ENCODE measurements at places on chromosomes 16 and 17.

GRCh38 chr17:55666806-55667205, 55.9 kb downstream of the TMEM100 start:
- no peak overlapping the region for H3K4me3 ChIP-seq
- H3K36me3 ChIP-seq: no peaks in the 10 kb centered on the region
- peaks cover 19% of the 10 kb centered on the region for H3K27me3 ChIP-seq
- H3K27ac ChIP-seq: no peak overlapping the region

- no peak overlapping the region for H3K27ac ChIP-seq
- peak overlapping the region; percentile 72 for H3K4me3 ChIP-seq
- DNase-seq: no peak
- peaks cover 64% of the 10 kb centered on the region for H3K27me3 ChIP-seq
- peaks cover 11% of the 10 kb centered on the region for H3K4me1 ChIP-seq
- no peaks in the 10 kb centered on the region for H3K36me3 ChIP-seq
Observed at GRCh38 chr17:7651665-7652387, 1.1 kb downstream of the ATP1B2 start.

DNA sequence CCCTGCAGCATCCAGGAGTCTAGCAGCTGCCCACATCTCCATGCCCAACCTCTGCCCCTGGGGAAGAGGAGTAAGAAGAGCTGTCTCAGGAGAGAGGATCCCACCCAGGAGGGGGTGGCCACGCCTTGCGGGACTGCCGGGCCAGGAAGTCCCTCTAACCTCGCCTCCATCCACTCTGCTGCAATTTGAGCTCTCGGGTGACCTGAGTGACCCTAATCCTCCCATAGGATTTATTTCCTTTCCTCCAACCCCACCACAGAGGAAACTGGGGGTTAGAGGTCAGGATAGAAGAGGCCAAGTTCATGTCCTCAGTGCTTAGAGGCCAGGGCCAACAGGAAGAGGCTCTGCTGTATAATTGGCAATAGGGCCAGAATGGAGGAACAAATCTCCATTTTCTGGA, 22.6 kb upstream of the NGFR start:
- H3K4me3 ChIP-seq: no peak overlapping the region
- no peak overlapping the region for H3K27ac ChIP-seq
- DNase-seq: no peak
- peaks cover 4% of the 10 kb centered on the region for H3K4me1 ChIP-seq

DNA sequence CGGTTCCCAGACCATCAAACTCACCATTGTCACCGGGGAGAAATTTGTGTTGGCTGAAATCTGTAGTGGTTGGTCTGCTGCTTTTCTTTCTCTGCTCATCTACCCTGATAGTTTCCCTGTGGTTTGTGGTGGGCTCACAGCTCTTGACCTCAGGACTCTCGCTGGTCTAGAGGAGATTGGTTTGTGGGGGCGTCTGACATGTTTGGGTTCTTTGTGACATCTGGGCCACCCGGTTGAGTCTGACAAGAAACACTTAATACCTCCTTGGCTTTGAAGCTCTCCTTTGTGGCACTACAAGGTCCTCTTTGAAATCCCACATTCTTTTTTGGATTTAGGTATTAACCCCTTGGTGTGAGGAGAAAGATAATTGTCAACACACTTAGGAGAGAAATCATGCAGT, 662.0 kb downstream of the WWOX start:
- no peaks in the 10 kb centered on the region for H3K36me3 ChIP-seq
- H3K27me3 ChIP-seq: no peaks in the 10 kb centered on the region
- DNase-seq: no peak
- H3K4me3 ChIP-seq: no peak overlapping the region
- H3K27ac ChIP-seq: no peak overlapping the region
- H3K4me1 ChIP-seq: peaks cover 5% of the 10 kb centered on the region

GRCh38 chr17:19705771-19706770, 10.3 kb downstream of the SLC47A2 start:
- no peak overlapping the region for H3K27ac ChIP-seq
- no peaks in the 10 kb centered on the region for H3K27me3 ChIP-seq
- peaks cover 13% of the 10 kb centered on the region for H3K4me1 ChIP-seq
- no peaks in the 10 kb centered on the region for H3K36me3 ChIP-seq

DNA sequence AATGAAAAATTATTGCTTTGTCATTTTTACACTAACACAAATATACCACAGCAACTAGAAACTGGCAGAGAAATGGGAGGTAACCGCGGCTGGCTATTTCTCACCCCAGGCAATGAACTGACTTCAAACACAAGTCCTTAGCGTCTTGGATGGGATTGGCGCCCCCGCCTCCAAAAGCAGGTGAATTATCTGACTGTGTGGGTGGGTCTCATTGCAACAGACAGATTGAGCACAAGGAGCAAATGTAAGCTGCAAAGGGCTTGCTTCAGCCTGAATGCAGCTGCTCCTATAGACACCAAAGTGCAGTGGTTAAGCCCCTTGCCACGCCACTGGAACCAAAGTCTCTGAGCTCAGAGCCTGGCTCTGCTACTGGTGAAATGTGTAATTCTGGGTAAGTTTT, 225.0 kb downstream of the XYLT1 start:
- H3K27me3 ChIP-seq: no peaks in the 10 kb centered on the region
- DNase-seq: no peak
- H3K4me3 ChIP-seq: no peak overlapping the region

- no peaks in the 10 kb centered on the region for H3K36me3 ChIP-seq
- no peak overlapping the region for H3K27ac ChIP-seq
Observed at GRCh38 chr17:67265436-67266019, 20.5 kb upstream of the HELZ start.

DNA sequence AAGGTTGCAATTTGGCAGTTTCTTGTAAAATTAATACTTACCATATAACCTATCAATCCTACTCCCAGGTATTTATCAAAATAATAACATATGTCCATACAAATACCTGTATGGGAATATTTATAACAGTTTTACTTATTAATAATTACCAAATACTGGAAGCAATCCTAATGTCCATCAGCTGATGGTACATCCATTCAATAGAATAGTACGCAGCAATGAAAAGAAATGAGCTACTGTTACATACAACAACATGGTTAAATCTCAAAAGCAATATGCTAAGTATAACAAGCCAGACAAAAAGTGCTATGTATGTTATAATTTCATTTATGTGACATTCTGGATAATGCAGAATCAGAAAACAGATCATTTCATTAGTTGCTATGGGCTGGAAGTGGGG, 1.2 kb downstream of the HYDIN start:
- peaks cover 19% of the 10 kb centered on the region for H3K36me3 ChIP-seq
- no peak for DNase-seq
- H3K4me1 ChIP-seq: peaks cover 8% of the 10 kb centered on the region
- H3K27ac ChIP-seq: no peak overlapping the region
- peak overlapping the region; percentile 92 for H3K4me3 ChIP-seq

GRCh38 chr17:14886200-14886739, 378.9 kb downstream of the PMP22 start:
- no peaks in the 10 kb centered on the region for H3K27me3 ChIP-seq
- H3K4me3 ChIP-seq: no peak overlapping the region
- H3K36me3 ChIP-seq: peaks cover 10% of the 10 kb centered on the region
- no peaks in the 10 kb centered on the region for H3K4me1 ChIP-seq
- DNase-seq: no peak

- H3K4me1 ChIP-seq: peaks cover 2% of the 10 kb centered on the region
- no peaks in the 10 kb centered on the region for H3K27me3 ChIP-seq
- H3K36me3 ChIP-seq: no peaks in the 10 kb centered on the region
Observed at GRCh38 chr17:78962345-78962983, 17.3 kb downstream of the LGALS3BP start.

DNA sequence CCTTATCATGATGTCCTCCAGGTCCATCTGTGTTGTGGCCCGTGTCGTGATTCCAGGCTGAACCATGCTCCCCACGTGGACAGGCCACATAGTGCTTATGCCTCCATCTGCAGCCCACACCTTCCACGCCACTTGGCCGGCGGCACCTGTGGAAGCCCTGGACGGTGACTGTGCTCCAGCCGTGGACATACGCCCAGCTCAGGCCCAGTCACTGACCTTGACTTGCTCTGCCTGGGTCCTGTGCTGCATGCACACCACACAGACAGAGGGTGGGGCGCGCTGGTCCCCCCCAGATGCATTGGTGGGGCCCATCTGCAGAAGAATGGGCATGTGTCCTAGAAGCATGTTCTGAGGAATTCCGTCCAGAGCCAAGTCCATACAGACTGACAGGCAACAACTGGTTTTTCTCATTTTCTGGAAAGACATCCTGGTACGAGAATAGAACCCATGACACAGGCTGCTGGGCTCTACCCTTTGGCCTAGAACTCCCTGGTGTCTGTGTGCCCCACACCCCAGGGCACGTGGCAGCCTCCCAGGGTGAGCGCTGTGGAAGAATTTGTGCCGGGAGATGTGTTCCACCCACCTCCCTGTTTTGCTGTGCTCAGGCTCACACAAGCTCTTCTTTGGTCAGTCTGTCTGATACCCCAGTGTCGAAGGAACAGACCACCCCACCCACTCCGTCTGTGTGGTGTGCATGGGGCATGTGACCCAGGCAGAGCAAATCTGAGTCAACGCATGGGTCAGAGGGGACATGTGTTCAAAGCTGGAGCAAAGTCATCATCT, 39.5 kb downstream of the GPT2 start:
- H3K36me3 ChIP-seq: peaks cover 34% of the 10 kb centered on the region
- H3K27ac ChIP-seq: no peak overlapping the region
- no peaks in the 10 kb centered on the region for H3K27me3 ChIP-seq
- DNase-seq: no peak

- peaks cover 7% of the 10 kb centered on the region for H3K4me1 ChIP-seq
- peak overlapping the region; percentile 71 for H3K4me3 ChIP-seq
- H3K27ac ChIP-seq: peak overlapping the region; percentile 87
Observed at GRCh38 chr17:45052052-45052772, 780 bp upstream of the DCAKD start.

GRCh38 chr16:80366023-80366422, 174.8 kb upstream of the DYNLRB2 start:
- H3K27me3 ChIP-seq: peaks cover 24% of the 10 kb centered on the region
- no peak overlapping the region for H3K27ac ChIP-seq
- H3K36me3 ChIP-seq: no peaks in the 10 kb centered on the region
- DNase-seq: no peak

DNA sequence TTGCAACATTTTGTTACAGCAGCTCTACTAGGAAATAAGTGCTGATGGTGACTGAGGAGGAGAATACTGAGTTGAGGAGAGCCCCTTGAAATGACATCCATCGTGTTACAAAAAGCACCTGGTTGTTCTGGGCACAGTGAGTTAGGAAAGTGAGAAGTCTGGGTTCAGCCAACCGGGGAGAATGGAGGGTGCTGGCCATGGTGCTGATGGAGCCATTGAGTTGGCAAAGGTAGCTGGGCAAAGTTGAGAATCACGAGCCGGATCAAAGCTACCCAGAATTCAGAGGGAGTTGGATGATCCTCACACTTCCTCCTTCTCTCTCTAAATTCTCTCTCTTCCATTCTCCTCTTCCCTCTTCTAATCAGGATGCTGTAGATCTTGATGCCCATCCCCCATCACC, 35.0 kb upstream of the ASIC2 start:
- no peak overlapping the region for H3K4me3 ChIP-seq
- peak; percentile 37 for DNase-seq
- H3K36me3 ChIP-seq: no peaks in the 10 kb centered on the region

DNA sequence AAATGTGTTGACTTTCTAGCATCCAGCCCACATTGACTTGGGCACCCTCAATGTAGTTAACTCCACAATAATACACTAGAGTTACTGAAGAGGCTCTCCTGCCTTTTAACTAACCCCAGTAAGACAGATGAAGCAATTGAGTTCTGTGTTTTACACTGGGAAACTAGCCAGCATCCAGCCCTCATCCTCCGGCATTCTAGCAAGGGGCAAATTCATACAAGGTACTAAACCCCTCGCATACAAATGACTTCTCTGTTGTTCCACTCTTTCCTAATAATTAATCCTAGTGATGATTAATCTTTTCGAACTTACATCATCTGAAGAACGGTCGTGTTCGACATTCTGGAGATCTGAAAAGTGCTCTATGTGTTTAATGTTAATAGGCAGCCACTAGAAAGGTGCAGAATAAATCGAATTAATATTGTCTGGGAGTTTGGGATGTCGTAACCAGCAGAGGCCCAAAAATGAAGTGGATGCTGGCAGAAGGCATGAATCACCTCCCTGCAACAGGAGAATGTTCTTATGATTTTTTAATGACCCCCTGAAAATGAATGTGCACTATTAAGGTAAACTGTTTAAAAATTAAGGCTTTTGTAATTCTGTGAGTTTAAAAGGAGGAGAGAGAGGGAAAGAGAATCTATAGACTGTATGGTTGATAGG, 249.4 kb downstream of the SNX29 start:
- peak overlapping the region; percentile 5 for H3K27ac ChIP-seq
- no peaks in the 10 kb centered on the region for H3K27me3 ChIP-seq
- peaks cover 12% of the 10 kb centered on the region for H3K4me1 ChIP-seq
- no peaks in the 10 kb centered on the region for H3K36me3 ChIP-seq

DNA sequence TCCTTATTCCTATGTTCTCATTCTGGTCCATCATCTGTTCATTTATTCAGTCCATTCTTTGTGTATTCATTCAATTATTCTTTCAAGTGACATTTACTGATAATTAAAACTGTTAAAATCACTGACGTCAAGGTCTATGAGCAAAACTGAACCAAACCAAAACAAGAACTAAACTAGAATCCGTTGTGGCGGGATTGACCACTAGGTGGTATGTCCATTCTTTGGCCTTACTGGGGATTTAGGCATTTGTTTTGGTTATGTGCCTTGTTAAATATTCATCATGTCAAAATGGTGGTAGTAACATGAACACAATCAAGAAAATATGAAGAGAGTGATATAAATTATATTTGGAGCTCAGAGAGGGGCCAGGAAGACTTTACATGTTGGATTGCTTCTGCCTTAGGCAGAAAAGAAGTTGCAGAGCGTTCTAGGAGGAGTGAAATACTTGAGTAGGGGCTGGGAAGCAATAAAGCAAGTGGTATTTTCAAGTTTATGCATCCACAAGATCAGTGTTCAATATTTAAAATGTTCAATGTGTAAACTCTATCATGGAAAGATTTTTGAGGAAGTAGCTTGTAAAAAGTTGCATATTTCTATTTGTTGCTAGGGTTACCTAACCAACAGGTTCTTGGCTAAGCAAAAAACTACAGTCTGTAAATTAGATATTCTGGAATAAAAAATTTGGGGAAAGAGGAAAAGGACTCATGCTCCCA, 129.0 kb downstream of the CDH13 start:
- no peak for DNase-seq
- H3K4me1 ChIP-seq: no peaks in the 10 kb centered on the region
- no peaks in the 10 kb centered on the region for H3K27me3 ChIP-seq
- no peak overlapping the region for H3K4me3 ChIP-seq
- no peak overlapping the region for H3K27ac ChIP-seq
- no peaks in the 10 kb centered on the region for H3K36me3 ChIP-seq

DNA sequence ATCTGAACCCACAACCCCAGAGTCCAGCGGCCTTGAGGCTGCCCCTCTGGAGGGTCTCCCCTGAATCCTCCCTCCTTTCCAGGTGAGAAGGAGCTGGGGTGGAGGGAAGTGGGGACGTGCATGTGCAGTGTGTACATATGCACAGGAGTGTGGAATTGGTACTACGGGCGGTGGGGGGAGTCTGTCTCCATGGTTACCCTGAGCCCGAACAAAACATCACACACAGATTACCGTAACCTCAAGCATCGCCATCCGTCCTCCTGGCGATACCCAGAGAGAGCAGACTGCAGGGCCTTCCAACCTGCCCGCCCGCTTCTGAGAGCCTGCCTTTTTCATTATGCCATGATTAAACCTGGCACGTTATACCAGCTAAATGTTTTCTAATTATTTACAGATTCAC, 25.1 kb downstream of the GSG1L start:
- H3K36me3 ChIP-seq: no peaks in the 10 kb centered on the region
- peaks cover 29% of the 10 kb centered on the region for H3K27me3 ChIP-seq
- no peaks in the 10 kb centered on the region for H3K4me1 ChIP-seq
